EL (cell line): ENCODE measurements at places on chromosomes 7 and 10.
A peak's percentile ranks its signal among the peaks of the same experiment; 100 is the strongest.

GRCh38 chr10:131274133-131274880 lies 37.2 kb downstream of the TCERG1L start:
- no peak for DNase-seq

DNA sequence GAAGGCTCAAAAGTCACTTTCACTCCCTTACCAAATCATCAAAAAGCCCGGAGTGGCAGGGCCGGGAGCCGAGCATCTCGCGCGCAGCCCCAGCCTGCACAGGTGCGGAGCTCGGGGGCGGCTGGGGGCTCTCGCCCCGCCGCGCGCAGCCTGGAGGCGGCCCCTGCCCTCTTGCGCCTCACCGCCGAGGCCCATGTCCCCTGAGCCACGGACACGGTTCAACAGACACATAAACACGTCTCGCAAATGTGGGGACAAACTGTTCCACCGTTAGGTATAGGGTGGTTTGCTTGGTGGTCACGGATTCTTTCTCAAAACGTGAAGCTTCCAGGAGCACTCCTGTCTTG lies 700 bp downstream of the GSAP start:
- DNase-seq = peak; percentile 14

- DNase-seq = no peak
Measured at GRCh38 chr10:131238669-131239280, 72.7 kb downstream of the TCERG1L start.

- DNase-seq = peak; percentile 49
Measured at GRCh38 chr10:103069453-103070331, 123.4 kb downstream of the NT5C2 start.

DNA sequence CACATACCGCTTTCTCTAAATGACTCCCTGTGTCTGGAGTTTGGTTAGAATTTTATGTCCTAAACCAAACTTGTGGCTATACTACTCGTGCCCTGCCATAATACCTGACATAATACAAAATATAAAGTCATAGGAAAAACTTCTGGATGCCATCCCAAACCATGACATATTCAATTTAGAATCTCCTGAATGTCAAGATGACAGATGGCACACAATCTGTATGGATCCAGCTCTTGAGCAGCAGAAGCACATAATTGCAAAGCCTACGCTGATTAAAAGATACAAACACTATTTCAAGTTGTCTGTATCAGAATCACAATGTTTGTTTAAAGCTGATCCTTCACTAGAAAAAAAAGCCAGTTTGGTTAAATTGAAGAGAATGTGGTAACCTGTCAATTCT lies 22.4 kb upstream of the CDC14C start:
- DNase-seq = no peak

- DNase-seq = no peak
Measured at GRCh38 chr7:30843741-30844482, 67.7 kb upstream of the AQP1 start.

GRCh38 chr10:124296121-124296812 lies 122.5 kb downstream of the OAT start:
- no peak for DNase-seq

DNA sequence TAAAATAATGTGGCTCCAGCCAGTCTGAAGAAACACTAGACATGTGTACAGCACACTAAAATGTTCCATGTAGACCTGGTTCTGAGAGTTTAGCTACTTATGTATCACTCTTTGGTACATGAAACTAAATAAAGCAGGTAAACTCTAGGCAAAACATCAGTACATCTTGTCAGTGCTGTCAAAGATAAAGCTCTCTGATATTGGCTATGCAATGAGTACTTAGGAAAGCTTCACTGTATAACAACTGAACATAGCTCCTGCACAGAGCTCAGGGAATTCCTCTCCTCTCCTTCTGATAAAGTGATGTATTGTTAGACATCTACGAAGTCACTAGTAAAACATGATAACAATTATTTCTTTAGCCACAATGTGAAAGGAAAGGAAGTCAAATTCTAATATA lies 3.5 kb downstream of the LRRN3 start:
- DNase-seq = no peak

DNA sequence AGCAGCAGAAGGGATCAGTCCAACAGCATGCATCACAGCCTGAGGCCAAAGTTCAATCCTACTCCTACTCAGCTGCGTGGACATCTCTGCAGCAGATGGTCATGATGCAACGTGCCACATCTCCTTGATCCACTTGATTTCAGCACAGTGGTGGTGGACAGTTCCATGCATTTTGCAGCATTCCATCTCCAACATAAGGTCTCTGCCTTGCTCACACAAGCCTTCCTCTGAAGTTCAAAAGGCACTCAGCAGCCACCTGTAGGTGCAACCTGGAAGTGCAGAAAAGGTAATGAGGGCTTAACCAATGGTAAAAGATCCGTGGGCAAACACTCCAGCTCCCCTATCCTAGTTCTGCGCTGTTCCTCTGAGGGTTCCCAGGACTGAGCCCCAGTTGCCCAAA lies 57.5 kb upstream of the CHCHD3 start:
- DNase-seq = peak; percentile 31

DNA sequence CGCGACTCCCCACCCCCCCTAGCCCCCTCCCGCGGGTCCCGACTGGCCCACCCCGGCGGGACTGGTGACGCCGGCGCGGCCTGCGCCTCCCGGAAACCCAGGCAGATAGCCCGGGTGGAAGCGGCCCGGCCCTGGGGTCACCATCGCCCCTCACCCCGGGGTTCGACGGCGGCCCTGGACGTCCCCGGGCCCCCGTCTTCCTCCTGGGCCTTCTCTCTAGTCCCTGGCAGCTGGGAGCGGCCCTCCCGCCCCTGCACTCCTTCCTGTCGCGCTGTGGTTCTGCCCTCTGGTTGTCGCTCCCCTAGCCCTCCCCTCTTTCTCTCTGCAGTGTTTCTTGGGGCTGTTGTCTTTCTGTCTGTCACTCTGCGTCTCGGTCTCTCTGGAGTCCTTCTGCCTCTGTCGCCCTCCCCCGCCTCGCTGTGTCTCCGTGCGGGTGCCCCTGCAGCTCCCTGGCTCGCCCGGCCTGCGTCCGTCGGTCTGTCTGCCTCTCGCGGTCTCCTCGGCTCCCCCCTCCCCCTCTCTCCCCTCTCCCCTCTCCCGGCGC lies 90.5 kb upstream of the PAX2 start:
- DNase-seq = no peak

DNA sequence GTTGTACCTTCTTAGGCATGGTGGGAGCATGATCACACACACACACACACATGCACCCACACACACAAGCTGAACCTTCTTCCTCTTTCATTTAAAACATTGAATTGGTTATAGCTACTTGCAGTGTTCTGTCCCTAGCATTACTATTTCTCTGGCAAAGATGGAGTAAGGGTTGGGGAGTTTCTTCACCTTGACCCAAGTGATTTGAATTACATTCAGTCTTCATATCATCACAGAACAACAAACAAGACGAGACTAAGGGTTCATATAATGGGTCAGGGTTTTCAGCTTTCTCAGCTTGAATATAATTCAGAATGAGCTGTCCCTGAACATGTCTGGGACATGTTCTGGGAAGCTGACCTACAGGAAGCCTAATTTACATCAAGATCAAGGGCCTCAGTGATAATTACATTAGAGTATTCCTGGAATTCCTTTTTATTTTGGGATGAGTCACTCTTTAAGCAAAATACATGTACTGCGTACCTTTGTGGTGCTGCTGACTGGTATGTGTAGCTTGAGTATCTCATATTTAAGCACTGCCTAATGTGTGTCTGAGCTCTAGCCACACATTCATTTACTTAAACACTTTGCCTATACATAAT lies 213.5 kb upstream of the TMEM229A start:
- no peak for DNase-seq

DNA sequence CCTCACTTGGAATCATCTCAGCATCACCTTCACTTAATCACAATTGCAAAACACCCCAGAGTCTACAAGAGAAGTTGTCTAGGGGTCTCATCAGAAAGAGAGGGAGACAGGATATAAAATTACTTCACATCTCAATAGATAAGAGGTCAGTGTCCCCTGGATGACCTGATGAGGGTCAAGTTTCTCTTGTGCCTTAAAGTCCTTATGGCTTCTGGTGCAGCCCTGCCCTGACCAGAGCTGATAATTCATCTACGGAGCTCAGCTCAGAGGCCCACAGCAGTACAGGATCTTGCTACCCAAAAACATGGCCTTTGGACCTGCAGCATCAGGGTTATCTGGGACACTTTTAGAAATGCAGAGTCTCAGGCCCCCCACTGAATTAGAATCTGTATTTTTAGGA lies 111.1 kb upstream of the GLI3 start:
- no peak for DNase-seq

GRCh38 chr7:118109607-118110006 lies 74.4 kb upstream of the LSM8 start:
- no peak for DNase-seq

GRCh38 chr7:104845557-104845956 lies 168.4 kb upstream of the KMT2E start:
- no peak for DNase-seq

- DNase-seq = no peak
Measured at GRCh38 chr10:72445851-72446250, 91.1 kb upstream of the DNAJB12 start.

DNA sequence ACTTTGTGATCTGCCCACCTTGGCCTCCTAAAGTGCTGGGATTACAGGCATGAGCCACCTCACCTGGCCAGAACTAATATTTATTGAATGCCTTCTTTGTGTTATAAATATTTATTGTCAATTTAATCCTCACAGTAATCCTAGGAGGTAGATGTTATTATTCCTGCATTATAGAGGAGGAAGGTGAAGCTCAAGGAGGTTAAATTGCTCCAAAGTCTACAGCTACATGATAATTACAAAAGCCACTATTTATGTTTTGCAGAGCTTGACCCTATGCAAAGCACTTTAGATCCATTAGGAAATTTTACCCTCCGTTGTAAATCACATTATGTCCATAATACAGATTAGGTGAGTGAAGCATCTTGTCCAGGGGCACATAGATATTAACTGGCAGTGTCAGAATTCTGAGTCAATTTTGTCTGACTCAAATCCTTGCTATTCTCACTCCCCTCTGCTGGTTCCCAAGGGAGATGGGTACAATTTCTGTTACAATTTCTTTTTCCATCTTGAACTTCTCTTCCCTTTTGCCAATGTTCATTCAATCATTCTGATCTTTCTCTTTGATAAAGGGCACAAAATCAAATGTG lies 25.7 kb upstream of the CDK14 start:
- peak; percentile 13 for DNase-seq

GRCh38 chr7:100472854-100473499 lies 6.0 kb downstream of the TSC22D4 start:
- peak; percentile 66 for DNase-seq

GRCh38 chr7:50450590-50451032 lies 461 bp upstream of the FIGNL1 start:
- no peak for DNase-seq

DNA sequence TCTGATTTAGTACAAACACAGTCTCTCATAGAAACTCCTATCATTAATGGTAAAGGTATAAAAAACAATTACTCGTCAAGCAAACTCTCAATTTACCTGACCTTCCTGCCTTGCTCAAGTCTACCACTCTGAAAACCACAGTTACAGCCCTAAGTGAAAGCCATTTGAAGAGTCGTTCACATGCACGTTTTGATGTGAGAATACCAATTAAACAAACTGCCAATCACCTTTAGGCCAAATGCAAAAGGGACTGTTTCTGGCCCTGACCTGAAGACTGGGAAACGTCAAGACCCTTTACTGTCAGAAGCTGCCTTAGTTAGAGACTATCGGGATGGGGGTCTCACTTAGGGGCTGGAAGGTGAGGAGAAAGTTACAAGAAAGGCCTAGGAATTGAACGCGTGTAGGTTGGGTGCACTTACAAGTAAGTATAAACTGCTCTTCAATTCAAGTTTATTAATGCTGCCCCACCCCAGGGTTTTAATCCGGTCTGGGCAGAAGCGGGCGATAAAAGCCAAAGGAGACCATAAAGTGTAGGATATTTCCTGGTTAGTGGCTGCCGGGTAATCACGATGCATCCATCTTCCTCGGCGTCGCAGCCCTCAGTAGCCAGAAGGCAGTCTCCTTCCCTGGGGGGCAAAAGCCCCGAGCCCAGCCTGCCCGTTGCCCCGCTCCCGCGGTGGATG lies 935 bp downstream of the TM9SF3 start:
- no peak for DNase-seq

DNA sequence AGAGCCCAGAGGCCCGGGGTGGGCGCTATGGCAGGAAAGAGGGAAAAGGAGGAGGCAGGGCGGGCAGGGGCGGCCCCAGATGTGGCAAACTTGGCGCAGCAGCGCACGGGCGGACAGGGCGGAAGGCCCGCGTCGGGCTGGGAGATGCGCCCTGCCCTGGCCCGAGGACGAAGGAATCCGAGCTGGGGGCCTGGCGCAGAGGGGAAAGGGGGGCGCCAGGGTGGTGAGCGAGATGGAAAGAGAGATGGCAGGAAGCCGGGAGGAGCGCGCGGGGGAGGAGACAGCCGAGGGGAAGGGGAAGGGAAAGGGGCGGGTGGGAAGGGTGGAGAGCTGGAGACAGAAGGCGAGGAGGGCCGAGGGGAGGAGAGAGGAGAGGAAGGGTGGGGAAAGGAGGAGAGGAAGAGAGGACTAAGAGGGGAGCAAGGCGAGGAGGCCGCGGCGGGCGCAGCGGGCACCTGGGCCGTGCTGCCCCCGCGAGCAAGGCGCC lies at the start of gene MARVELD1:
MARVELD1 (plus strand) TSS at position 392 of the 487 bp plus-strand sequence. CDS start 147 bp downstream, outside the sequence.
- DNase-seq = peak; percentile 93

DNA sequence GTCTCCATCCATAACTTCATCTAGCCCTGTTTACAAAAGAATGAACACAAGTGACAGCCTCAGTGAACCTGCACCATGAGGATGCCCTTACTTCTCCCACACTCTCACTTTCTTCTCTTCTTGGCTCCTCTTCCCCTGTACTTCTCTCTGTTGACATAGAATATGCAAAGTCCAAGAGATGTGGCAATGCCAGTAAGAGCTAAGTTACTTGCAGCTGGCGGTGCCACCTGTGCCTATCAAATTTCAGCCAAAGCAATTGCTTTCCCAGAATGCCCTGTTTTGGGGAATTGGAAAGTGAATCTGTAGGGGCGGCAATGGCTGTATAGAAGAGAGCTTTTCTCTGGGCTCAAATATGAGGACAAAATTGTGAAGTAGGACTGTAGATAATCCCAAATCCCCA lies 557.8 kb downstream of the AUTS2 start:
- no peak for DNase-seq

DNA sequence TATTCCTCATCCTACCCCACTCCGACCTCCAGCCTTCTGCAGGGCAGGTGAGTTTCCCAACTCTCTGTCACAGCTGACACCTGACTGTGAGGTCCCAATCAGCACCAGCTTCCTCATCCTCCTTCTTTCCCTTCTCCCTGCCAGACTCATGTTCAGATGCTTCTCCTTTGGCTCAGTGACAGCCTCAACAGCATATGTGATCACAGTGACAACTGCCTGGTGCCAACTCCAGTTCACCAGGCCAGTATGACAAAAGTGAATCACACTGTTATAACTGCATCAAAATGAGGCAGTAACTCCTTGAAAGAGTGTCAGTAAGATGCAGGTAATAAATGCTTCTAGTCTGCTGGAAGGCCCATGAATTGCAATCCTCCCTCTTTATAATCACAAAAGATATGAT lies 46.8 kb upstream of the NFE2L3 start:
- no peak for DNase-seq

- no peak for DNase-seq
Measured at GRCh38 chr10:113604572-113604971, 51.7 kb downstream of the HABP2 start.

- DNase-seq = no peak
Measured at GRCh38 chr10:72098301-72098835, 10.0 kb upstream of the SPOCK2 start.
